ENCODE measurements at places on chromosomes 1 and 21. TPM values are rescaled to one million over a fixed set of nuclear protein-coding genes. Genes with fewer than 3 reads are reported as not detected.
A peak's percentile ranks its signal among the peaks of the same experiment; 100 is the strongest.

GRCh38 chr1:202274611-202275010, 67.1 kb downstream of the UBE2T start:
- DNase-seq: peak; percentile 22
- H3K27me3 ChIP-seq: peaks cover 25% of the 10 kb centered on the region
- no peak overlapping the region for H3K4me3 ChIP-seq
- no peak overlapping the region for H3K27ac ChIP-seq

The OR2L3 gene
- not detected for total RNA-seq

DNA sequence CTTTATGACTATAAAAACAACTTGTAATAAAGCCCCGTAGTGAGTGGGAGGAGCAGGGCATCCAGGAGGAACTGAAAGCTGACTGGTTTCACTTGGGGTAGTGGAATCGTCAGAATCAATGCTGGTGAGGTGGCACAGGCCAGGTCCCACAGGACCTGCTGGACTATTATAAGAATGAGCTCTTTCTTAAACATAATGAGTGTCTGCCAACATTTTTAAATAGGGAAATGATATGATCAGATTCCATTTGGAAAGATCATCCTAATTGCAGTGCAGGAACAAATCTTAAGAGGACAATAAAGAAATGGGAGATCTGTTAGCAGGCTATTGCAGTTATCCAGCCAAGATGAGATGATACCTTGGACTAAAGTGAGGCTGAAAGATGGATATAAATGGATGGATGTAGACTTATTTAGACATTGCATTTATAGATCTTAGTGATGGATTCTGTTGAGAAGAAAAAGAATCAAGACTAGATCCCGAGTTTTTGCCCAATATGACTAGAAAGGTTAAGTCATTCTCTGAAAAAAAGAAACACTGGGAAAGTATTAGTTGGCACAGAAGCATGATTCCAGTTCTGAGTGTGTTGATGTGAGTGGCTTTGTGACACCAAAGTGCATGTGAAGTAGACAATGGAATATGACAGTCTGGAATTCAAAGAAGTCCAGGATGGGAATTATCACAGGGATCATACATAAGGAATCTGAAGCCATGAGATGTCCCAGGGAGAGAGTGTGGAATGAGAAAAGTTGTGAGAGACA, 153.3 kb upstream of the SGIP1 start:
- no peaks in the 10 kb centered on the region for H3K4me1 ChIP-seq
- no peak overlapping the region for H3K4me3 ChIP-seq
- DNase-seq: no peak
- no peaks in the 10 kb centered on the region for H3K36me3 ChIP-seq

DNA sequence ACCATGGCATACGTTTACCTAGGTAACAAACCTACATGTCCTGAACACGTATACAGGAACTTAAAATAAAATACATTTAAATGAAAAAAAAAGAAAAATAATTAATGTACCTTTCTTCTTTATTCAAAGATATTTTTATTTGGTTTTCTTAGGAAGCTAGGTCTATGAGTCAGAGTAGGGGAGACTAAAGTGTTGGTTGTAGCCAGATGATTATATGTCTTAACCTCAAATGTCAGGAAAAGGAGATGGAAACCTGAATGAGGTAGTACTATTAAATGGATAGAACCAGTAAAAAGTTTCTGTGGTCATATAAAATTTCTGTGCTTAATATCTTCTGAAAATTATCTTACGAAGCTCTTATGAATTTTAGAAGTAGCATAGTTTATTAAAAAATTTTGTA, 275.8 kb downstream of the KCTD3 start:
- H3K4me3 ChIP-seq: no peak overlapping the region
- H3K36me3 ChIP-seq: no peaks in the 10 kb centered on the region
- no peak overlapping the region for H3K27ac ChIP-seq
- no peaks in the 10 kb centered on the region for H3K27me3 ChIP-seq

GRCh38 chr1:27618341-27619082, 14.6 kb upstream of the AHDC1 start:
- no peak overlapping the region for H3K4me3 ChIP-seq
- H3K36me3 ChIP-seq: no peaks in the 10 kb centered on the region
- no peak overlapping the region for H3K27ac ChIP-seq

The DRAXIN gene
- total RNA-seq: 0.47 TPM

DNA sequence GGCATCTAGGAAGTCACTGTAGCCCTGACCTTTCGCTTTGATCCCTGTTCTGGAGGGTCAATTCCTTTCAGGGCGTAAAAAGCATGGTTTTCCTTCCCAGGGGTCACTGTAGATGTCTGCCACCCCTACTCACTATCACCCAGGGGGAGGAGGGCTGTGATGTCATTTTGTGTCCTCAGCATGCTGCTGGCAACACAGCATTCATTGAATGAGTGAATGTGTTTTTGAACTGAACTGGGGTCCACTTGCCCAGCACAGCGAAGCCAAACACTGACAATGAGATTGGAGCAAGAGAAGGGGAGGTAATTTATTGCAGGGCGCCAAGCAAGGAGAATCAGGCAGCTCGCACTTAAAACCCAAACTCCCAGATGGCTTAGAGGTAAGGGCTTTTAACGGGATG, 78.2 kb upstream of the PGBD5 start:
- H3K27ac ChIP-seq: no peak overlapping the region
- 0 out of 2 replicates have a peak, but pooled peaks cover 7% of the 10 kb centered on the region for H3K27me3 ChIP-seq
- no peaks in the 10 kb centered on the region for H3K4me1 ChIP-seq

The AMIGO1 gene
- total RNA-seq: 0.10 TPM

DNA sequence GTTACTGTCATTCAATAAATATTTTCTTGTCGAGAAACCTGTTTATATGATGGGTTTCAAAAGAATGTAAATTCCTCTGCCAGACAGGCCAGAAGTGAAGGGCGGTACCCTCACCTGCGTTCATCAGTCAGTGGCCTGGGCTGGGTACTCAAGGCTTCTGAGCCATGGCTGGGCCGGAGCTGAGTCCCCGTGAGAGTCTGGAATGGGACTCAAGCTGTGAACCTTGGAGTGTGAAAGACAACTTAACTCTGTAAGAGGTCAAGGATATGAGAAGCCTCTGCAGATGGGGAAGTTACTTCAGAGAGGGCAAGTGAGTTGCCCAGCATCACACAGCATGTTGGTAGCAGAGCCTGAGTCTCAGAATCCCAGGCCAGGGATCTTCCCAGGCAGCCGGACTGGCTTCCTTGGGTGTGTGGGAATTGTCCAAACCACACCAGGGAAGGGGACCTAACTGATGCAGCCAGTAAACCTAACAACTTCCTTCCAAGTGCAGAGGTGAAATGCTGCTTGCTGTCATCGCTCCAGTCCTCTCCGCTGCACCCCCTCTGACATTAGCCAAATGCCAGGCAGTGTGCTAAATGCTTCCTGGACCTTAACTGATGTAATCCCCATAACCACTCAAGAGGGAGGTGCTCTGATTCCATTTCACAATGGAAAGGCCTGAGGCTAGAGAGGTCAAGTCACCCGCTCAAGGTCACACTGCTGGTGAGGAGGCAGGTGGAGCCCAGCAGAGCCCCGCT, 4.8 kb downstream of the DISP3 start:
- H3K27ac ChIP-seq: no peak overlapping the region
- H3K36me3 ChIP-seq: no peaks in the 10 kb centered on the region
- peaks cover 52% of the 10 kb centered on the region for H3K27me3 ChIP-seq
- DNase-seq: no peak
- H3K4me1 ChIP-seq: no peaks in the 10 kb centered on the region
- no peak overlapping the region for H3K4me3 ChIP-seq

DNA sequence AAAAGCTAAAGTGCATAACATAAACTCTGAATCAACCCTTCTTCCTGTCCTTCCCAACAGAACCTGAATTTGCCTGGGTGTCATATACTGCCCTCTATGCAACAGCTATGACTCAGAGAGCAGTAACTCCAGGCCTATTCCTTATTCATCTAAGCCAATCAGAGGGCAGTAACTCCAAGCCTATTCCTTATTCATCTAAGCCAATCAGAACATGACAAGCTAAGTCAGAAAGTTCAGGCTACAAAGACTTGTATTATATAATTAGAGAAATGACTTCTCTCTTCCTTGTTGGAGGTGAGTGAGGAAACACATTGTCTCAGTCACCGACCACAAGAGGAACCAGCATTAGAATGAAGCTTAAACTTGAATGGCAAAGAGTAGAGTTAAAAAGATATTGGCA, 26.2 kb upstream of the TADA1 start:
- no peaks in the 10 kb centered on the region for H3K27me3 ChIP-seq
- no peak overlapping the region for H3K27ac ChIP-seq
- peaks cover 8% of the 10 kb centered on the region for H3K4me1 ChIP-seq
- H3K4me3 ChIP-seq: no peak overlapping the region
- peak; percentile 43 for DNase-seq

The EDEM3 gene
- 14.9 TPM for total RNA-seq

The RNF2 gene
- total RNA-seq: 39.1 TPM

DNA sequence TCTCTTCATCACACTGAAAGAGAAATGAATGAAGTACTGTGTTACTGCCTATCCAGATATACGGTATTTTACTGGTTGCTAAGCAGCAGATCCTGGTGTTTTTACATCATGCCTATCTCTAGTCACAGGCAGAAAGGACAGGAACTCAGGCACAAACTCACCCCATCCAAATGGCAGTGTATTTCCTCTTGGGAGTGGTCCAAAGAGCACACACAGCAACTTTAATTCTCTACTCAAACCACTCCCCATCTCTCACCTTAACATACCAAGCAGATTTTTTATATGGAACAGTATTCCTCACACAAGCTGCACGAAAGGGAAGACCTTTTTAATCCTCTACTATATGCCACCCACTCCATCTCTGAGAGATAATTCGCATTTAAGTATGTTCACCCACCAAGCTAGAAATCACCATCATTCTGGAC, 27.3 kb downstream of the EIF4G3 start:
- no peaks in the 10 kb centered on the region for H3K36me3 ChIP-seq
- H3K4me1 ChIP-seq: peaks cover 46% of the 10 kb centered on the region
- peak; percentile 6 for DNase-seq
- no peak overlapping the region for H3K4me3 ChIP-seq
- no peaks in the 10 kb centered on the region for H3K27me3 ChIP-seq
